Right ventricle myocardium superior (tissue), 1 donor: ENCODE measurements at places on chromosomes 5 and 9. TPM values are rescaled to one million over a fixed set of nuclear protein-coding genes. Genes with fewer than 3 reads are reported as not detected.

LRRC70 gene
- 1.2 TPM for total RNA-seq

TEX48 gene
- not detected for total RNA-seq

WNT8A gene
- total RNA-seq, result not detected

APBA1 gene
- total RNA-seq, result 2.0 TPM

WWC1 gene
- 1.8 TPM for total RNA-seq

CBY3 gene
- total RNA-seq, result not detected

PTPN3 gene
- total RNA-seq, result 38.6 TPM

RASGRF2 gene
- total RNA-seq, result 6.4 TPM

GCNT4 gene
- total RNA-seq, result 0.30 TPM

SLC23A1 gene
- total RNA-seq, result not detected

GPR151 gene
- total RNA-seq, result not detected

PAEP gene
- total RNA-seq, result not detected

MZB1 gene
- 0.70 TPM for total RNA-seq

FOXI1 gene
- not detected for total RNA-seq

SLC45A2 gene
- total RNA-seq, result not detected

ARHGEF37 gene
- 32.9 TPM for total RNA-seq

ADRA1B gene
- total RNA-seq, result 1.5 TPM

HAPLN1 gene
- 0.32 TPM for total RNA-seq

SAXO1 gene
- not detected for total RNA-seq
